NCI-H510A treated with DMSO at 0.1 percent for 48 hours (cell line): ENCODE measurements at places on chromosomes 2 and 18.

GRCh38 chr2:118774458-118775133 lies 72.9 kb downstream of the EN1 start:
- peak; percentile 67 for DNase-seq

GRCh38 chr18:63552581-63552980 lies 10.4 kb downstream of the SERPINB12 start:
- DNase-seq, result no peak

- DNase-seq, result no peak
Observed at GRCh38 chr18:51164761-51165281, 32.7 kb downstream of the MEX3C start.

DNA sequence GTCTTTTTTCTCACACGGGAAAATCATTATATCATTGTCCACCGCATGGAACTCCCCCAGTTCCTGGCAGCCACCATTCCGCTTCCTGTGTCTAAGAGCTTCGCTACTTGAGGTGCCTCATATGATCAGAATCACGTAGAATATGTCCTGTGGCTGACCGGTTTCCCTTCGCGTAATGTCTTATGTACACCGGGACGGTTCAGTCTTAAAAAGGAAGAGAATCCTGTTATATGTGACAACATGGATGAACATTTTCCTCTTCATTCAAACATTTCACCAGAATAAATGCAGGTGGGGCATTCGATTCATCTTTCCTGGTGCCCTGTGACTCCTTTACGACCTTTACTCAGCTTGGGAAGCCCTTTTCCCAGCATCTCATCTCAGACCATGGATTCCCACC lies 131.7 kb upstream of the TWIST2 start:
- no peak for DNase-seq

GRCh38 chr2:54538537-54538936 lies 82.4 kb downstream of the SPTBN1 start:
- no peak for DNase-seq

- peak; percentile 40 for DNase-seq
Observed at GRCh38 chr2:232611559-232612218, 21.7 kb upstream of the EFHD1 start.

- DNase-seq, result no peak
Observed at GRCh38 chr2:24247592-24247991, 72.7 kb downstream of the FAM228A start.

DNA sequence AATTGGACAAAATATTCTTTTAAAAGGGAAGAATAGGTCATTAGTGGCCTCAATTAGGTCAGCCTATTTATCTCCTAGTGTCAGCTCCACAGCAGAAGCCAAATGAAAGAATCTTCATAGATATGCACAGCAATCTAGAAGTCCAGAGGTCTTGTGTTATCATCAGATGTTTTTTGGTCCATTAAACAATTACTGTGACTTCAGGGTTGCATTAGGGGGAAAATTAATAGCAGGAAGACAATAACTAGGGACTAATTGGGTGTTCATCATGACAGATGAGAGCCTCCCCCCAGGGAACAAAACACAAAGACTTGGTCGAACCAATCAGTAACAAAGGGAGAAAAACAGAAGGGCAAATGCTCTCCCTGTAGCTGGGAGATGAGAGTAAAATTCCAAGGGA lies 264.7 kb downstream of the PTH2R start:
- DNase-seq, result no peak

GRCh38 chr2:170019060-170019805 lies 158.7 kb upstream of the MYO3B start:
- no peak for DNase-seq

GRCh38 chr18:35716169-35716831 lies 134.8 kb downstream of the GALNT1 start:
- DNase-seq, result no peak

GRCh38 chr2:70241340-70241739 lies 7.1 kb downstream of the TIA1 start:
- no peak for DNase-seq

- no peak for DNase-seq
Observed at GRCh38 chr18:50143294-50143693, 51.7 kb downstream of the MYO5B start.

DNA sequence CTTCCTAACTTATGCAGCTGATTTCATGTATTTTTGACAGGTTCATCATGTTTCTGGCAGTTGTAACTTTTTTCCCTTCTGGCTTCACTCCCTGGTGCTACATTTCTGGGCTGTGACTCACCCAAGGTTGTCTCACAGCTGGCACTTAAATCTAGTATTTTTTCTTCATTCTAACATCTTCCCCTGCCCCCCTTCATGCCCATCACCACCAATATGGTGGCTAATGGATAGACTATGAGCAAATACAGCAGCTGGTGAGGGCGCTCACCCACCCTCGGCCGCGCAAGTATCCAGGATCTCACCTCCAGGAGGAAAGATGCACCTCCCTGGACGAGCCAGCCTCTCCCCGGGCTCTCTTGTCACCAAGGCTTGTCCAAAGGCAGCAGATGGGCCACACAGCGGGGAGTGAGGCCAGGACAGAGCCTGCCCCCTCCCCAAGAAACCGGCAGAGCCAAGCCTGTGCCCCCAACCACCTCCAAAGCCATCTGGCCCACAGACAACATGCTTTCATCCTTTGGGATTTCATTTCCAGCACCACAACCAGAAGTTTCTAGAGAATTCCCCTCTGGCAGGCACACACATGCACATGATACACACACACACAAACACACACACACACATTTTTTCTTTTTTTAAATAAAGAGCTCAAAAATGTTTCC lies 39.1 kb downstream of the ATOH8 start:
- DNase-seq, result no peak

GRCh38 chr2:42957109-42957860 lies 164.9 kb upstream of the HAAO start:
- no peak for DNase-seq

DNA sequence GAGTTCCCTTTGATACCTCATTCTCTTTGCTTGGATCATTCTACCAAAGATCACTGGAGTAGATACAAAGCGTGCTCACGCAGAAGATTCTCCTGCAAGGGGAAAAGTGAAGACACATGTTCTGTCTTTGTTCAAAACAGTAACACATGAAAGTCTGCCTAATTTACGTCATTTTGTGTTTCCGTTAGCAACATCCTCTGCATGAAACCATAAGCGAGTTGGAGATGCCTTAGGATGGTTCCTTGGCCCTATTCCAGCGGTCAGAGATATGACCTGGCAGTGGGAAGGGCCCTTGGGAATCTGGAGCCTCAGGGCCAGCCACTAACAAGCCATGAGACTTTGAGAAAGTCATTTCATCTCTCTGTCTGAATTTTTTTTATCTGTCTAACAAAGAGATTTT lies 180.9 kb upstream of the TWIST2 start:
- DNase-seq, result no peak

- DNase-seq, result no peak
Observed at GRCh38 chr2:127705391-127706065, 4.2 kb downstream of the SFT2D3 start.

GRCh38 chr2:159557437-159558034 lies 58.8 kb downstream of the BAZ2B start:
- no peak for DNase-seq

- peak; percentile 45 for DNase-seq
Observed at GRCh38 chr2:236376566-236377244, 112.5 kb upstream of the ASB18 start.

DNA sequence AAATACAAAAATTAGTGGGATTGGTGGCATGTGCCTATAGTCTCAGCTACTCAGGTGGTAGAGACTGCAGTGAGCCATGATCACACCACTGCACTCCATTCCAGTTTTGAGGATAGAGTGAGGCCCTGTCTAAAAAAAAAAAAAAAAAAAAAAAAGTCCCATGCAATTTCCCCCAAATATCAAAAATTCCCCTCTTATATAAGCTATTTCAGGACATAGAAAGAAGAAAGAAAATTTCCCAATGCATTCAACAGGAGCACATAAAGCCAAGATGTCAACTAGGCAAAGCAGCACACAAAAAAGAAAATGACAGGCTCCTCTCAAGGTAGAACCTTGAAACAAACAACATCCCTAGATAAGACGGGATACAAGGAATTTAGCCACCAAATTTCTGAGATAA lies 213.3 kb downstream of the TCF4 start:
- no peak for DNase-seq

GRCh38 chr2:128642316-128642715 lies 323.6 kb upstream of the HS6ST1 start:
- DNase-seq, result no peak

- DNase-seq, result no peak
Observed at GRCh38 chr2:219010162-219010756, 17.0 kb upstream of the CRYBA2 start.

GRCh38 chr2:39139511-39140237 lies 18.8 kb upstream of the SOS1 start:
- DNase-seq, result no peak

DNA sequence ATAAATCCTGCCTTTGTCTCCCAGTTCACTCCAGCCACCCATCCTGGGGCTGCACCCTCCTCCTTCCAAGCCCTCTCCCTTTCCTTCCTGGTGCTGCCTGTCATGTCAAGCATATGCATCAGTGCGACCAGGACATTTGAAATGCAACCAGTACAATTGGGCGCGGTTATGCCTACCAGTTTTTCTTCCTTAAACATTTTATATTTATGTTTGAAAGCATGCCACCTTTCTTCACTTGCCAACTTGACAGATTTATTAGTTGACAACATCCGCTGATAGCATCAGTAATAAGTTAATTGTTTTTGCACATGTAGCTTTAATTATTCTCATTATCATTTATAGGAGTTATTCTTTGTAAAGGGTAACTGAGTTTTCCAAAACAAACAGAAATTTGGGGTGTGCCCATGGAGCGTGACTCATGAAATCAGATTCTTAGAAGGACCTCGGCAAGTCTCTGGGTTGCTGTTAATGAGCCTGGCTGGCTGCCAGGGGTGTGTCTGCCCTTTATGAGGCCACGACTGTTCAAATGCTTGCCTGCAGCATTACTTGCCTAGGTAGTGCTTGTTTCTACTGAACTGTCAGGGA lies 32.8 kb upstream of the IL1B start:
- DNase-seq, result peak; percentile 67

GRCh38 chr2:135785032-135785431 lies 43.4 kb downstream of the UBXN4 start:
- no peak for DNase-seq

- no peak for DNase-seq
Observed at GRCh38 chr18:79962835-79963657, 1.4 kb upstream of the HSBP1L1 start.
